ENCODE measurements at places on chromosomes 2 and 18.

DNA sequence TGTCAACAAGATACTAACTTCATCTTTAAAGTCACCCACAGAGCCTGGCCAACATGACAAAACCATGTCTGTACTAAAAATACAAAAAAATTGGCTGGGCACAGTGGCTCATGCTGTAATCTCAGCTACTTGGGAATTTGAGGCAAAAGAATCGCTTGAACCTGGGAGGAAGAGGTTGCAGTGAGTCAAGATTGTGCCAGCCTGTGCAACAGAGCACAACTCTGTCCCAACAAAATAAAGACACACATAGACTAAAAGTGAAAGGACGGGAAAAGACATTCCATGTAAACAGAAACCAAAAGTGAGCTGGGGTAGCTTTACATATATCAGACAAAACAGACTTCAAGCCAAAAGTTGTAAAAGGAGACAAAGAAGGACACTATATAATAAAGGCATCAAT lies 34.8 kb downstream of the USP34 start:
- no peak for DNase-seq

DNA sequence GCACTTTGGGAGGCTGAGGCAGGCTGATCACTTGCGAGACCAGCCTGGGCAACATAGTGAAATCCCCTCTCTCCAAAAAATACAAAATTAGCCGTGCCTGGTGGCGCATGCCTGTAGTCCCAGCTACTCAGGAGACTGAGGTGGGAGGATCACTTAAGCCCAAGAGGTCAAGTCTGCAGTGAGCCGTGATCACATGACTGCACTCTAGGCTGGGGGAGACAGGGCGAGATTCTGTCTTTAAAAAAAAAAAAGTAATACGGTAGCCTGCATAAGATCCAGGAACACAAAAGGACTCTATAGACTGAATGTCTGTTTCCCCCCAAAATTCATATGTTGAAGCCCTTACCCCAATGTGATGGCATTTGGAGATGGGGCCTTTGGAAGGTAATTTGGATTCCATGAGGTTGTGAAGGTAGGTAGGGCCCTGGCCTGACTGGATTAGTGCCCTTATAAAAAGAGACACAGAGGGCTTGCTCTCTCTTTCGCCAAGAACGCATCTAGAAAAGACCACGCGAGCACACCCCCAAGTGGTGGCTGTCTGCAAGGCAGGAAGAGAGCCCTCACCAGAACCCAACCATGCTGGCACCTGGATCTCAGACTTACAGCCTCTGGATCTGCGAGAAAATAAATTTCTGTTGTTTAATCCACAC lies 17.0 kb downstream of the MBOAT2 start:
- no peak for DNase-seq

- no peak for DNase-seq
Observed at GRCh38 chr2:229731363-229731762, 17.0 kb upstream of the DNER start.

GRCh38 chr2:22904126-22904684 lies 480.8 kb upstream of the KLHL29 start:
- no peak for DNase-seq

- no peak for DNase-seq
Observed at GRCh38 chr18:50786864-50787263, 33.0 kb downstream of the MRO start.

DNA sequence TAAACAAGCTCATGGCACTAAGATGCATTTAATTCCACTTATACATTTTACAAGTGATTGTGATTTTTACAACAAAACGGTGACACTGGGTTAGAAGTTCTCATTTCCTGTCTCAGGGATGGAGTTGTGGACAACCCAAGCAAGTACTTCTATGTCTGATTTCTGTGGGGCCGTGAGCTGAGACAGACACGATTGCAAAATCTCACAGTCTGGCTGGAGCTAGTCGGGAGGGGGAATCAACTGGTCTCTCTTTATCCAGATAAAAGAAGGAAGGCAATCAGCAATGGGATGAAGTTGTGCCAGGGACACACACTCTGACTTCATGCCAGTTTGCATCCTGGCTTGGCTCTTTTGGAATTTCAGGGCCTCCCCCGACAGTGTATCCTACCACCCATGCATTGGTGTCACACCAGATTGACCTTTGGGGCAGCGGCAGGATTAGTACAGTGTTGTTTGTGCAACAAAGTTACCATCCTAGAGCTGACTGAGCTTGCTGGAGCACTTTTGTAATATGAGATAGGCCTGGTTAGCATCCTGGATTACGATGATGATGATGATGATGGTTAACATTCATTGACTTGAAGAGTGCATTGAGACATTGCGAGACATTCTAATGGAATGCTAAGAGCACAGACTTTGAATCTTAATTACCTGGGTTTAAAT lies 98.8 kb downstream of the CTAGE1 start:
- DNase-seq: no peak

DNA sequence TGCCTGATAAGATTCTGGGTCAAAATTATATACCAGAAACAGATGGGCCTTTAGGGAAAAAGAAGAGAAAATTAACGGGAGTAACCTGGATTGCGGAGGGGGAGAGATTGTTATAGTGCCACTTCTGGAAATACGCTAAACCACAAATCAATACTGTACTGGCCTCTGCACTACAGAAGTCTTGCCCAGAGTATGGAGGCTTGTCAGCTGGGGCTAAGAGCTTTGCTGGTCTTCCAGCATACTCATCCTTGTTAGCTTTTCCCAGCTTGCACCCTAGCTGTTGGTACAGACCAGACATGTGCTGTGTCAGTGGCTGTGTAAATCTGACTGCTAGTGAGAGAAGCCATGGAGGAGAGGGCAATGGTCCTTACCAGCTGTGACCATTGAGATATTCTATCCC lies 8.9 kb downstream of the AGBL5 start:
- no peak for DNase-seq

DNA sequence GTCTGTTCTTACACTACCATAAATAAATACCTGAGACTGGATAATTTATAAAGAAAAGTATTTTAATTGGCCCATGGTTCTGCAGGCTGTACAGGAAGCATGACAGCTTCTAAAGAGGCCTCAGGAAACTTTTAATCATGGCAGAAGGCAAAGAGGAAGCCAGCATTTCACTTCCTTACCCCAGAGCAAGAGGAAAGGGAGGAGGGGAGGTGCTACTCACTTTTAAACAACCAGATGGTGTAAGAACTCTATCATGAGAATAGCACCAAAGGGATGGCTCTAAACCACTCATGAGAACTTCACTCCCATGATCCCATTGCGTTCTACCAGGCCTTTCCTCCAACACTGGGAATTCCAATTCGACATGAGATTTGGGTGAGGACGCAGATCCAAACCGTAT lies 344.4 kb upstream of the SLC39A10 start:
- DNase-seq: no peak

- DNase-seq: peak; percentile 28
Observed at GRCh38 chr2:172931918-172932520, 143.6 kb upstream of the MAP3K20 start.

DNA sequence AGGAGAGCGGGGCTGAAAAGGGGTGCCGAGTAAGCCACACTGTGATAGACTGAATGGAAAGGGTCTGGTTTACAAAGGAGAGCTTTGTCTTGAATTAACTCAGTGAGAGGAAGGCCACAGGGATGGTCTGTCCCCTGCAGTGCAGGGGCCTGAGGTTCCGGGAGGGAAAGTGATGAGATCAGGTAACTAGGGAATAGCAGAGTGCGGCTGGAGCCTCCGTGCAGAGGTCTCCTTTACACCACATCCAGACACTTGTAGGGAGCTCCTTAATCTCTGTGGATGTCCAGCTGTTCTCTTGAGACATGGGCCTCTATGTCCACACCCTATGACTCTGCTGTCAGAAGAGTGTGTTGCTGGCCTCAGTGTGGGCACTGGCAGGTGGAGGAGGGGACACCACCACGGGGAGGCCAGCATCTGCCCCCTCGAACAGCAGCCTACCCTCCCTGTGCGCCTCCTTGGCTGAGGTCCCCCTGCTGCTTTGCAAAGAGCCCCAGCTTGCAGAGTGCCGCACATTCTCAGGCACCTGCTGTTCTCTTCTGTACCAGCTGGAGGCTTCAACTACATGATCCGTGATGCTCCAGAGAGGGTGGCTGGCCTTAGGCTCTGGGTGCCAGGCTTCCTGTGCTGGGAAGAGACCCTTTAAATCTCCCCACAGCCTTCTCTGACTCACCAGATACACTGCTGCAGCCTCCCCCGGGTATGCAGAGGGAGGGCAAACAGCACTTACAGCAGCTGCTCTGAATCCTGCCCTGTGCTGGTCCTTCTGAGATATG lies 25.9 kb downstream of the ENOSF1 start:
- DNase-seq: peak; percentile 15

- DNase-seq: peak; percentile 28
Observed at GRCh38 chr18:27860011-27860410, 316.9 kb downstream of the CDH2 start.

GRCh38 chr2:171578127-171578803 lies 56.0 kb downstream of the CYBRD1 start:
- DNase-seq: no peak

GRCh38 chr2:171319164-171319810 lies 114.5 kb downstream of the METTL8 start:
- no peak for DNase-seq

- DNase-seq: no peak
Observed at GRCh38 chr2:79665091-79665490, 152.2 kb downstream of the CTNNA2 start.

DNA sequence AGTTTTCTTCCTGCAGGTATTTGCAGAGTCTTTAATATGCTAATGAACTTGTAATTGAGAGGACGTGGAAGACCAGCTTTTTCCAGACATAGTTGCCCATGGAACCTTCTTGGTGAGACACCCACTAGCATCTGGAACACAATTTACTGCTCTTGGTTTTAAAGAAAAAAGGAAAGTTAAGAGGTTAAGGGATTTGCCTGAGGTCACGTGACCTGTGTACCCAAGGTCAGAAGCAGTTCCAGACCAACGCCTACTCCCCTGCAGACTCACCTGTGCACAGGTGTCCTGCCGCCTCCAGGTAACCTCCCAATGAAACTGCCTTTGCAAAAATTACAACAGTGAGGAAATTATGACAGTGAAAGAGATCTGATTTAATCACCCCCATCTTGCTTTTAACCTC lies 172.7 kb downstream of the ANAPC1 start:
- DNase-seq: no peak

DNA sequence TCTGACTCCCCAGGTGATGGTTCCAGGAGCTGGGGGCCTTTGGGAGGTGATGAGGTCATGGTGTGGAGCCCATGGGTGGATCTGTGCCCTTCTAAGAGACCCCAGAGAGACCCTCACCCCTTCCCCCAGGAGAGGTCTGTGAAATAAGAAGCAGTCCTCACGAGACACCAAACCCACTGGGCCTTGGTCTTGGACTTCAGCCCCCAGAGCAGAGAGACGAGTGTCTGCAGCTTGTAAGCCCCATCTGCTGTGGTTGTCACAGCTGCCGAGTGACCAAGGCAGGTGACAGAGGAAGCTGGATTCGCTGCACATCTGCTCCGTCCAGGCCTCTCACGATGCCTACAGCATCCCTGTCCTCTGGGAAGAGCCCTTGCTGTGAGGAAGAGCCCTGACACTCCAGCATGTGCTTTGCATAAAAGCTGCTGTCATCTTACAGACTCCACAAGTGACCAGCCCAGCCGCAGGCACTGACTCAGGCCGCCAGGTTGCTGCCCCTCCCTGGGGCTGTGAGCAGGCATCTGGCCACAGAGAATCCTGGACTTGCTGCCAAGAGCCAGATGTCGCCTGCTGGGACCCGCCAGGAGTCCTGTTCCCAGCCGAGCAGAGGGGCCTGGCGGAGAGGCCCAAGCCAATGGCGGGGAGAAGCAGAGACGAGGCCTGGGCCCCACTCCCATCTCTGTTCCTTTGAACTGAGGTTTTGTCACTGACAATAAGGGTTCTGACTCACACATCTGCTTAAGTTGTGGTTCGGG lies 150.8 kb downstream of the PXDN start:
- DNase-seq: peak; percentile 83

- DNase-seq: no peak
Observed at GRCh38 chr18:9209279-9209678, 72.7 kb downstream of the ANKRD12 start.

DNA sequence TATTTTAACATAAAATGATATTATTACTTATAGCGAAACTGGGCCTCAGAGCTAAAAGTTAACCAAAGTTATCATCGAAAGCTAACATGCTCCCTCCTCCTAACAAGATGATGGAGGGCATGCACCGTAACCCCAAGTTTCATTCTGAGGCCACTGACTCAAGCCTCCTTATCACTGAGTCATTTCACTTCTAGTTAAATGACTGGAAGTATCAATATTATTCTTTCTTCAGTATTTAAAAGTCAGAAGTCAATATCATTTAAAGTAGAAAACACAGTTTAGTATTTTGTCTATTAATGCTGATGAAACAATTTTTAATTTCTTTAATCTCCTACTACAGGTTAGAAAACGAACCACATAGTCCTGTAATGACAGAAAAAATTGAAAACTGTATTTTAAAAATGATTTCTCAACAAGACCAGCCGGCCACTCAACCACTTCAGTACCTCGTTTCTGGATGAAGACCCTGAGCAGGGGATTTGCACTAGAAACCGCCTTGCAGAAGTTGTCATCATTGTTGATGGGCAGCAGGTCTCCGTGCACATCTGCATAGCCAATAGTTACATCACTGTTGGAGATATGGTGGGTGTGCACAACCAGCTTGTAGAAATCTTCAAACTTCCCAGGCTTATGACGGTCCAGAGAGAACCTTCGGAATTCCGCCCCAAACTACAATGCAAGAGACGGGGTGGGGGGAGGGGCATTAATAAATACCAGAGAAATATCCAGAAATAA lies 44.9 kb downstream of the PARD6G start:
- DNase-seq: no peak

DNA sequence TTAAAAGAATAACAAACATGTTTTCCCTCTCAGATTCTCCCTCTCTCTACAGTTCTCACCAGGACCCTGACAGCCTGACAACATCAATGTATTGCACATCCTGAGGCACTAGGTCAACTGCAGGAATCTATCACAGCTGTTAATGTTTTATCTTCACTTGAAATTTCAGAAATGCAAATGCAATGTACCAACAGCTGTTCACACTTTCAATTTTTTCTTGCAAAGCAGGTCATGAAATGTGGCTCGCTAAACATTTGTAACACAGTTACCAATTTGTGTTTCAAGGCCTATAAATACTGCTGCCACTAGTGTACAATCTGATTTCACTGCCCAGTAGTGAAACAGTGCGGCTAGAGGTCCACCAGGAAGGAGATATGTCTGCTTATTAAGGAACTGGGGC lies 147.8 kb downstream of the EXOC6B start:
- DNase-seq: no peak

- peak; percentile 22 for DNase-seq
Observed at GRCh38 chr2:207390302-207391095, 139.3 kb upstream of the CREB1 start.

DNA sequence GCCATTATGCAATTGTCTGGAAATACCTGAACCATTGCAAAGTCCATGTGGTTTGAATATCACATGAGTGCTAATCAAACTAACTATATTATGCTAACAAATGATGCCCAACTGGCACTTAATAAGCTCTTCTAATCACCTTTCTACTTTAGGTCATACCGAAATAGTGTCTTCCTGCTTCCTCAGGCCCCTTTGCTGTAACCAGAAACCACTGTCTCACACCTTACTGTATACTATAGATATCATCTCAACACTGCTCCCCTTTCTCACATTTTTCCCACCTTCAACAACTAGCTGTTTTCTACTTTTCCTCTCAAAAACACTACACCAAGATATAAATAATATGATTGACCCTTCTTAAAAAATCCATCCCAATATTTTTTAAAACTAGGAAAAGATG lies 633.9 kb downstream of the BCL11A start:
- no peak for DNase-seq
